ENCODE measurements at places on chromosomes 4 and X.
A peak's percentile ranks its signal among the peaks of the same experiment; 100 is the strongest.

- no peak for DNase-seq
These were observed 63.7 kb upstream of the CAMK2D start for GRCh38 chr4:113825272-113825671.

- DNase-seq, result no peak
These were observed 184.9 kb downstream of the FRAS1 start for GRCh38 chr4:78242071-78242470.

DNA sequence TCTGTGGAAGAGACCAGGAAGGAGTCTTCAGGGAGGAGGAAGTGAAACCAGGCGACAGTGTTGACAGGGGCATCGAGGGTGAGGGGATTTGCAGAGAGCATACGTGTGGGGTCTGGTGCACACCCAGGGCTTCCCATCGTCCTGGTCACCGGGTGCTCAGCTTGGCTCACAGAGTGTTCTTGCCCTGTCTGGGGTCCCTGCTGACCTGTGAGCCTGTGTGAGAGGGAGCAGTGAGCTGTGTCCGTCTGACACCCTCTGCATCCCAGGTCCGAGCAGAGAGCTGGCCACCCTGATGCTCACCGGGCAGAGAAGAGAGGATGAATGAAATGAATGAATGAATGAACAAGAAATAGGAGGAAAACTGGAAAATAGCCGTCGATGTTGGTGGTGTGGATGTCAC, 46.5 kb downstream of the CPZ start:
- DNase-seq, result no peak

- no peak for DNase-seq
These were observed 29.0 kb upstream of the KDR start for GRCh38 chr4:55154290-55154880.

- DNase-seq, result no peak
These were observed 29.3 kb upstream of the LRAT start for GRCh38 chr4:154714339-154715040.

DNA sequence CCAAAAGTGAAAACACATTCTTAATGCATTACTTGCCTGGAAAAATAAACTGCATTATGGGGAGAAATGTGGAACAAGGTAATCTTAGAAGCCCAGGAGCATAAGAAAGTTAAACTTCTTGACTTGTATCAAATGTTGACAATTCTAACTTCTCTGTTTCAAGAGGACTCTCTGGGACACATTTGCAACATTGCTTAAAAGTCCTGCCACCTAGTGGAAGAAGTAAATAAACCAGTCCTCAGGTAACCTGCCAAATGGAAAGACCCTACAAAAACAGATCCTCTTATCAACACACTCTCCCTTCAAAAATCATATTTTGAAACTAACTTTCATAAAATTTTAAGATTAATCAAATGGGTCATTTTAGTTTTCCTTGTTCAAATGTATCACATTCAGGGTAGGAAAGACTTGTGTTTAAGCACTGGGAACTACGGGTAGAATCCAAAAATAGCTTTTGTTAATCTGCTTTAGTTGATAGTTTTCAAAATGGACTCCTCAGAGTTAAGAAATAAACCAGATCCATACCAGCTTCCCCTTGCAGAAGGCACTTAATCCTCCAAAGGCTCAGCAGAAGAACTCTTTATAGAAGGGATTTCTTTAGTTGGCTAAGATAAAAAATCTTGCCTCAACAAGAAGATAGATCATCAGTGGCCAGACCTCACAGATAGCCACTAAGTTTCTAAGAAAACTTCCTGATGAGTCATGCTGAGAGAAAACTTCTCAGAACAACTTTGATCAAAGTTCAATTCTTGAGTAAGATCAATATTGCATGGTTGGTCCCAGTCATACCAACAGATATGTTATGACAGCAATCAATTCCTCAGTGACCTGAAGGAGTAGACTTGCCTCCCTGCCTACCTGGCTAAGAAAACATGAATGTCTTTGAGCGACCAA, 141.7 kb downstream of the HHIP start:
- DNase-seq, result no peak

GRCh38 chrX:102652031-102652688, 877 bp downstream of the GPRASP1 start:
- peak; percentile 70 for DNase-seq

- DNase-seq, result no peak
These were observed 16.7 kb upstream of the CXorf38 start for GRCh38 chrX:40663880-40664630.

GRCh38 chrX:110006821-110007375, 4.0 kb downstream of the TMEM164 start:
- DNase-seq, result no peak

DNA sequence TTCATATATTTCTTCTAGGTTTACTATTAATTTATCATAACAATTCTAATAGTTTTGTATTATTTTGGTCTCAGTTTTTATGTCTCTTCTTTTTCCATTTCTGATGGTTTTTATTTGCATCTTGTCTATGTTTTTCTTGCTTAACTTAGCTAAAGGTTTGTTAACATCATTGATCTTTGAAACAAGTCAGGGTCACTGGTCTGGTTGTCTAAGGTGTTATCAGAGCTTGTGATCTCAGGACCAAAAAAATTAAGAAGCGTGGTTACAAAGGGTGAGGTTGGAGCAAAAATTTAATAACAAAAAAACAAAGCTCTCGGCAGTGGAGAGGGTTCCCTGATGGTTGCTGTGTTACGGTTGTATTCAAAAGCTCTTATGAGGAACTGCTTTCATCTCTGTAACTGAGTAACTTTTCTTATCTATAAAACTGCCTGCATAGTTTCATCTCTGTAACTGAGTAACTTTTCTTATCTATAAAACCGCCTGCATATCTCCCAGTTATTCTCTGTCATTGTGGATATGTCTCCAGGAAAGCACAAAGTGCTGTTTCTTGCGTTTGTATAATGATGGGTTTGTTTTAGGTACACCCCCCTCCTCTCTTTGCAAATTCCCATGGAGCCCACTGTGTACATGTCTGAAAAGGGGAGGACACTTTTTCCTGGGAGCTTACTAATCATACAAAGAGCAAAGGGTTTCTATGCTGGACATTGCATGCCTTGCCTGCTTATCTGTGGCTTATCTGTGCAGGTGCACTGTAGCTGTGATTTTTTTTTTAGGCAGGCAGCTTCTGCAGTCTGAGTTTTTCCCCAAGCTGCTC, 62.4 kb upstream of the UGT2B15 start:
- DNase-seq, result no peak

- DNase-seq, result no peak
These were observed 542.6 kb downstream of the CFAP47 start for GRCh38 chrX:36462142-36462541.

DNA sequence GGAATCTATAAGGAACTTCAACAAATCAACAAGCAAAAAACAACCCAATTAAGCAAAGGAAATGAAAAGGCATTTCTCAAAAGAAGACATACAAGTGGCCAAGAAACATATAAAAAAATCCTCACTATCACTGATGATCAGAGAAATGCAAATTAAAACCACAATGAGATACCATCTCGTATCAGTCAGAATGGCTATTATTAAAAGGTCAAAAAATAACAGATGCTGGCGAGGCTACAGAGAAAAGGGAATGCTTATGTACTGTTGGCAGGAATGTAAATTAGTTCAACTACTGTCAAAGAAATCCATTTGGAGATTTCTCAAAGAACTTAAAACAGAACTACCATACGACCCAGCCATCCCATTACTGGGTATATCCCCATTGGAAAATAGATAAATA, 292.4 kb upstream of the FAT1 start:
- no peak for DNase-seq

- no peak for DNase-seq
These were observed 101.8 kb downstream of the ARAP2 start for GRCh38 chr4:36142504-36142903.

- no peak for DNase-seq
These were observed 912.0 kb upstream of the TENM3 start for GRCh38 chr4:181331214-181331613.

GRCh38 chrX:113793563-113793962, 790.3 kb upstream of the HTR2C start:
- no peak for DNase-seq

- DNase-seq, result no peak
These were observed 15.7 kb downstream of the PRKX start for GRCh38 chrX:3697701-3698279.

GRCh38 chr4:5037553-5038551, 13.4 kb upstream of the STK32B start:
- DNase-seq, result no peak

DNA sequence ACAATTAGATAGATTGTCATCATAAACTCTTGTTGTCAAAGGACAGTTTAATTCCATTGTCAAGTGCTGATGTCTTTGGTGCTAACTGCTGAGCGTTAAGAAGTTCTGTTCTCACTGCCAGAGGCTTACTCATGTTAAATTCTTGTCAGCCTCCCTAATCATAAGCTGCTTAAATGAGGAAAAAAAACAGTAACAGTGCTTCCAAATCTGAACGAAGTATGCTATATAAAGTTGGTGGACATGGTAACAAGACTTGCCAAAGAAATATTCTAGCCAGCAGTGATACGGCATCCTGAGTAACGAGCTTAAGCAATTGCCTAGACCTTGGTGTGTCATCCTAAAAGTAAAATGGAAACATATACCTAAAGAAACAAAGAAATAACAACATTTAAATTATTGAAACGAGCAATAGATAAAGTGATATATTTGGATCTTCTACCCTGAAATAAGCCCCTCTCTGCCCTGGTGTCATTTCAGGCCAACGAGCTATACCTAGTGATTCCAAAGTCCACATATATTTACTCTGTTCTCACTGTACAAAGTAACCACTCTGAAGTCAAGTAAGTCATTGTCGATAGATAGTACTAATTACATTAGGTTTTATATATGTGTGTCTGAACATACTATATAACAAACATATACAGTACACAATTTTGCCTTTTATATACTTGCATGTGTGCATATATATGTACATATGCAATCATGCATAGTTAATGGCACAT, 339.7 kb upstream of the HS3ST1 start:
- no peak for DNase-seq

GRCh38 chr4:88333741-88334405, 44.8 kb upstream of the HERC6 start:
- DNase-seq, result no peak

GRCh38 chr4:152220201-152220666, 315.7 kb downstream of the FBXW7 start:
- no peak for DNase-seq

DNA sequence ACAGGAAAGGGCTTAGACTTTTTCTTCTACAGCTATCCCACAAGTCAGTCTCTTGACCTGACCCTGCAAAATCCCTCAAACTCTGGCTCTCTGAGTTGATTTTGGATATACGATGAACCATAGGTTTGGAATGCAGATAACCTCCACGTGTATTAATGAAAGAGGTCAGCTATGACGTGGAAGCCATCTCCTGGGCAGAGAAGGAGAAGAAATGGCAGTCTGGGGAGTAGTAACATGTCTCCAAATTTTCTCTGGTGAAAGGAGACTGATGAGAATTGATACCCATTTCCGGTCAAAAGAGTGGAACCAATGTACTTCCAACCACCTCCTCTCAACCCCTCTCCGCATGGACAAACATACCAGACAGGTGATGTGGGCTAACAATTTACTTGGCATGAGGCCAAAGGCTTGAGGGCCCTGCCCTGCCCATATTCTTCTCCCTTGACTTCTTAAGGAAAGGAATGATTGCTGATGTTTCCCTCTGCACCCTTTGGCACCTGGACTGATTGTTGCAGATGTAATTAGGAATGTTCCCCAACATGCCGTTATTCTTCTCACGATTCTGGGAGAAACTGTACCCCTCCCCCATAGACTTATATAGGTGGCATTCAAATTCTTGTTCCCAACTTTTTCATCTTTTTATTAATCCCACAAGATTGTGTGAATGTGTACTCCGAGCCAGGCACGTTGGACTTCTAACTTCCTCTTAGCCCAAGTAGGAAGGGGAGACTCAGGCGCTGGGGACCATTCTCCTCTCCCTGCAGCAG, 580 bp upstream of the PLS3 start:
- DNase-seq, result no peak

DNA sequence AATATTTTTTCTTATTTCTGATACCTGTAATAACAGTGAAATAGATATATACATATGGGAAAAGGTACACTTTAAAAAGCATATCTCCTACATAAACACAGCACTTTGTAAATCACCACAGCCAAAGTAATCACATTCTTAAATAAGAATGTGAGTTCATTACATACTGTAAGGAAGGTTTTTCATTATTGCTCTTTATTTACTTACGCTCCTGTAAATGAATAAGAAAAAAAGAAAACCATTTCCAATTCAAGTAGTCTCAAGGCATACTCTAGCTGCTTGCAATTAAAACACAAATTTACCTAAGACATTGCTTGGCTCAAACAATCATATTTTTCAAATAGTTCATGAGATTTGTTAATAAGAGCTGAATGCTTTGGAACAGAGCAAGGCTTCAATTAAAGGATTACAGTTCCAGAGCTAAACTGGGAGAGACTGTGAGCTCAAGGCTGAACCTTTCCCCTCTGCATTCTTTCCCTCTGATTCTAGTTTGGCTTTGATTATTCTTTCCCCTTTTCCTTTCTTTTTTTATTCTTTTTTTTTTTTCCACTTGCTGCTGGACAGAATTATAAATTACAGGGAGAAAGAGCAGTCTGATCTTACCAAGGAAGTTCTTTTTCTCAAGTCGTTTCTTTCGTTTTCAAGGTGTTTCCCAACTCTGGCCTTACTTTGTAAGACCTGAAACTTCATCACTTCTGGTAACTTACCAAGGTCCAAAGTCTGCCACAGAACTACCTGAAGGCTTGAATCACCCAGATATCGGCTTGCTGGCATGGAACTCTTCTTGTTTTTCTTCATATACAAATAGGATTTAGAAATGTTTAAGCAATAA, 278.3 kb downstream of the INPP4B start:
- DNase-seq, result no peak

- no peak for DNase-seq
These were observed 49.3 kb upstream of the EFHC2 start for GRCh38 chrX:44392767-44393166.

DNA sequence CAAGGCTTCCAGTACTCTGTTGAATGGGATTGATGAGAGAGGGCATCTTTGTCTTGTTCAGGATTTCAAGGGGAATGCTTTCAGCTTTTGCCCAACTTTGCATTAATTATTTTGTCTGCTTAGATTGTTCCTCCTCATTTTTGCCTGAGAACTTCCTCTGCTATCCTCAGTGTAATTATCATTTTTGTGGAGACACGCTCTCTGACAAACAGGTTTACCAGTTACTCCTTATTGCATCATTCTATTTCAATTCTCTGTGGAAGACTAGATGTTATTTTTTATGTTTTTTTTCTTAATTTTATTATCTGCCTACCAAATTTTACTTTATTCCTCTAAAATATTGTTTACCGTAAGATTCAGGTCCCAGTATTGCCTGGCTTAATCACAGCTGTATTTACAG, 349.2 kb downstream of the ADGRL3 start:
- no peak for DNase-seq

- DNase-seq, result no peak
These were observed 213.2 kb downstream of the SPANXN3 start for GRCh38 chrX:143304025-143304424.

- no peak for DNase-seq
These were observed 8.2 kb upstream of the PPP2R2C start for GRCh38 chr4:6480534-6481088.

Measured in activated T-cell treated with anti-CD3 and anti-CD28 coated beads, Interleukin-2, amount 50 U/mL, for 1 hour (primary cell).